ENCODE measurements at places on chromosomes 7 and 10.

DNA sequence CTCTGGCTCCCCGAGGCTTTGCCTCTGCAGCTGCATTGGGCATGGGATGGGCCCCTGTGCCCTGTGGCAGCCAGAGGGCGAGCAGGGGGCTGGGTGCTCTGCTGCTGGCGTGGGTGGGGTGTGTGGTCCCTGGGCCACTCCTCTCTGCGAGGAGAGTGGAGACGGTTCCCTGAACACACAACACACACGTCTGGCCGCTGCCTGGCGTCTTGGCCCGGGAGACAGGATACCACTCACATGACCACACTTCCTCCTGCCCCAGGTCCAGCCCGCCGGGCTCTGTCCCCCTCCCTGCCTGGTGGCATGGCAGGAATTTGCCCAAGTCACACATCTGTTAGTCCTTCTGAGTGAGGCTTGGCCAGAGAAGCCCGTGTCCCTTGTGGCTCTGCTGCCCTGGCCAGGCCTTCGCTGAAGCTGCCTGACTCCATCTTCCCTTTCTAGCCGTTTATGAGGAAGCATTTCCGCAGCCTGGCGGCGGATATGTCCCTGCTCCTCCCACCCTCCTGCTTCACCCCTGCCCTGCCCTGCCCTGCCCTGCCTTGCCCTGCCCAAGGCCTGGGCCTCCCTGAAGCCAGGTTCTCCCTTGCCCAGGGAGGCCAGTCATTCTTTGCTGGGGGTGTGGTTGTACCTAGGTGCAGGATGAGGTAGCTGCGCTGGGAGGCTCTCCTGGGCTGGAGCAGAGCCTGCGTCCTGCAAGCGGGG, 3.0 kb downstream of the BRI3 start:
- no peak for ATAC-seq

DNA sequence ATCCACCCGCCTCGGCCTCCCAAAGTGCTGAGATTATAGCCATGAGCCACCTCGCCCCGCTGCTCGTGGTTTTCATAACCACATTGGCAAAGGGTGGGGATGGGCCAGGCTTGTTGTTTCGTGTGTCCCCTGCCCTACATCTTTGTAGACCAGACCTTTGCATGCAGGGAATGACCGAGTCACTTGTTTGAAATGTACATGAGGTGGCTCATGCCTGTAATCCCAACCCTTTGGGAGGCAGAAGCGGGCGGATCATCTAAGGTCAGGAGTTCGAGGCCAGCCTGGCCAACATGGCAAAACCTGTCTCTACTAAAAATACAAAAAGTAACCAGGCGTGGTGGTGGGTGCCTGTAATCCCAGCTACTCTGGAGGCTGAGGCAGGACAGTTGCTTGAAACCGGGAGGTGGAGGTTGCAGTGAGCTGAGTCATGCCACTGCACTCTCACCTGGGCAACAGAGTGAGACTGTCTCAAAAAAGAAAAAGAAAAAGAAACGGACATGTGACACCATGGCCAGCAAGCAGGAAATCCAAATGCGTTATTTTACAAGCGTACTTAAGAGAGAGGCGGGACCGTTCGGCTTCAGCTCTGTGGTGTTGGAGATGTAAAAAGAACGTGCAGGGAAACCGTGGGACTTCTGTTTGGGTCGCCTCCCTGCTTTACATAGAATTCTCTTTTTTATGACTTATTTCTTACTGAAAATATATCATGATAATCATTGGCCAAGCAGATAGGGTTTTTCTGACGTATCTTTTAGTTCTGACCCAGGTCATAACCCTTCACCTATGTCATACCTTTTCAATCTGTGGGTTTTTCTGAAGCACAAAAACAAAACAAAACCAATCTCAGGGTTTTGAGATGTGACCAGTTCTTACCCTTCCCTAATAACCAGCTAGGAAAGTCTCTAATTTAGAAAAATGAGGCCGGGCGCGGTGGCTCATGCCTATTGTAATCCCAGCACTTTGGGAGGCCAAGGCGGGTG, 45.1 kb downstream of the WIPI2 start:
- ATAC-seq: no peak

DNA sequence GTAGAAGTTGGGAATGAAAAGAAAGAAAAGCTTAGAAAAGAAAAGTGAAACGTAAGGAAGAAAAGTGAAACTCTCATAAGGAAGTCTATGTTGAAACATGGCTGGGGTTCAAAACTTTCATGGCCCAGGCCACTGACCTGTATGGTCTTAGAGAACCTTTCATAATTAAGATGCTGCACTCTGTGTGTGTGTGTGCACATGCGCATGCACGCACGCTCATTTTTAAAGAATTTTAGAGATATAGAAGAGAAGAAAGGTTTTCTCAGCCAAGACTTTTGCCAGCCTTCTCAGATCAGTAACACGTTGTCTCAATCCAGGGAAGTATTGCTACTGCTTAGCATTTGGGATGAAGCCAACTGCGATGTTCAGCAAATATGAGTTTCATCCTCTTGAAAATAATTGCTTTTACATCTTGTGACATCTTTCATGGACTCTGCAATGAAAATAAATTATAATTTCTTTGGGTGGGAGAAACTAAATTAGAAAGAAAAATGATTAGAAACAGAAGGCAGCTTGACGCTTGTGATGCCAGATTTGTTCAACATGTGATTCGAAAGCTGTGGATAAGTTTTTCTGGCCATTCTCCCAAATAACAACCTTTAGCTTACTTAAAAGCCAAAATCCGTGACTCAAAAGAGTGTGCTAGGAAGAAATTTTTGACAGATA, 16.2 kb upstream of the SLC26A4 start:
- no peak for ATAC-seq

GRCh38 chr10:112176543-112176942, 7.0 kb downstream of the GPAM start:
- ATAC-seq: no peak

DNA sequence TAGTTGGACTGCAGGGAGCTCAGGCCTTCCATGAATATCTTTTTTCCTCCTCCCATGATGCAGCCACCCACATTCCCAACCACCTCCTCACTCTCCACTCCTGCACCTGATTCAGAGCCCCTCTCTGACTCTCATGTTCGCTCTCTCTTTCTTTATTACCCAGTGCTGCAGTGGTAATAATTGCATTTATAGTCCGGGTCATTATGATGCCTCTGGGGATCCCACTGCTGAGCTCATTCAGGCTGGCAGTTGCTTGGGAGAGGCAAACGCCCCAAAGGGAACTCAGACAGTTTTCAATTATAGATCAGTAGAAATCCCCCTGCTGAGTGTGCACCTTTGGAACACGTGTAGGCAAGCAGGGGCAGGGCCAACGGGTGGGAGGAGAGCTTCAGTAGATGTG, 953.0 kb downstream of the GRID1 start:
- ATAC-seq: no peak

Measured in motor neuron (in vitro differentiated cells).